Caki2 (cell line): ENCODE measurements at places on chromosomes 4 and X. TPM values are rescaled to one million over a fixed set of nuclear protein-coding genes. Genes with fewer than 3 reads are reported as not detected.

DNA sequence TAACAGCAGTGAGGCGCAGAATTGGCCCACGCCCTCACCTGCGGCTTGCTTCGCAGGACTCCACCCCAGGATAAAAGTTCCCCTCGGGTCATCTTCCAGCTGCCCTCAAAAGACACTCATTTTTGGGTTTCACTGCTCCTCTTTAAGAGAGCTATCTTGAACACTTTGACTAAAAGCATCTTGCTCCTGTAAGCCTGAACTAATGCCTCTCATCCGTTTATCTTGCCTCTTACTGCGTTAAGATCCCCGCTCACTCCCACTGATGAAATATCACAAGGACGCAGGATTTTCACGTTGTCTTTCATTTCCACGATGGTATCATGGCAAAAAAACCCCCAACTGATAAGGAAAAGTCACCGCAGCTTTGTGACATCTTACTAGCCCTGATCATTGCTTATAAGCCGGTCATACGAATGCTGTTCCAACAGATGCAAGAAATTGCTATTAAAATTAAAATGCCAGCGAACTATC is 591 bp upstream of the ACSL4 start:
- DNase-seq = no peak

DNA sequence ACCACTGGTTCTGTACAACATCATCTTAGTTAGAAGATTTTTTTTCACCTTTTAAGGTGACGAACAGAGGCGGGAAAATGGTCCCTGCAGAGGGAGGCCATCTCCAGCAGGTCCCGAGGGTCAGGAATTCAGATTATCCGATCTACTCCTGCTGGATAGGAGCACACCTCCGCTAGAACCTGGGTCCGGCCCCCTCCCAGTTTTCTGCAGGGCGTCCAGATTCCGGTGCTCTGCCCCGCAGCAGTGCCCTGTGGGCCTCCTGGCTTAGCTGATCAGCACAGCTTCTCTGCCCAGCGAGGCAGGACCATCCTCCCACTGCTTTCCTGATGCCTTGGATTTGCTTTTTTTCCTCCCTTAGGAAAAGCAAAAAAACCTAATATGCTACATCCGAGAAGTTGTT is 2.3 kb downstream of the TBL1X start:
- DNase-seq = no peak

DNA sequence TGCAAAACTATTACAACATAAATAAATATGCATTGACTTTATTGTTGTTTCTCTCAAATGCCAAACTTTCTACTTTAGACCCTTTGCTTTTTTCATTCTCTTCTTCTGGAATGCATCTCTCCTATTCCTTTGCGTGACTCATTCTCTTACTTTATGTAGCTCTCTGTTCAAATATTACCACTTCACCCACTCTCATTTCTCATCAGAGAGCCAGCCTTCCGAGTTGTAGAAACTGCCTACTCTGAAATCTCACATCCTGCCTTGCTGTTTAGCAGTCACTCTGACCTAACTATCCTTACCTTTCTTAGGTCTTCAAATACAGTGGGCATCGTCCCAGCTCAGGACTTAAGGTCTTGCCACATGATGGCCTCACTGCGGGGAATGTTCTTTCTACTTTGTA is 143.5 kb downstream of the GALNTL6 start:
- no peak for DNase-seq

PLXNA3 gene
- 2.2 and 2.7 TPM in 2 replicates for total RNA-seq

DNA sequence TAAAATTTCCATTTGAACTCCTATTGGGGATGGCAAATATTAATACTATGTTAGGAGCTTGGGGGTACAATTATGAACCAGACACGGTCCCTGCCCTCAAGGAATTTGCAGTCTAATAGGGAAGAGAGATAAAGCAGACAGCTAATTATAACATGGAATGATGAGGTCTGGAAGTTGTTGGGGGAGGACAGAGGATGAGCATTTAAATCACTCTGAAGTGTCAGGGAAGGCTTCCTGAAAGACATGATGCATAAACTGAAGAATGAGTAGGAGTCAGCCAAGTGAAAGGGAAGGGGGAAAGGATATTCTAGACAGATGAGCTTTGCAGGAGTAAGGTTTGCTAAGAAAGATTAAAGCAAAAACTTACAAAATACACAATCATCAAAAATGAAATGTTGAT is 15.9 kb downstream of the PLAC1 start:
- DNase-seq = no peak

SSX2 gene
- total RNA-seq = 0.32 TPM in 1 of 2 replicates, not detected in the other

DNA sequence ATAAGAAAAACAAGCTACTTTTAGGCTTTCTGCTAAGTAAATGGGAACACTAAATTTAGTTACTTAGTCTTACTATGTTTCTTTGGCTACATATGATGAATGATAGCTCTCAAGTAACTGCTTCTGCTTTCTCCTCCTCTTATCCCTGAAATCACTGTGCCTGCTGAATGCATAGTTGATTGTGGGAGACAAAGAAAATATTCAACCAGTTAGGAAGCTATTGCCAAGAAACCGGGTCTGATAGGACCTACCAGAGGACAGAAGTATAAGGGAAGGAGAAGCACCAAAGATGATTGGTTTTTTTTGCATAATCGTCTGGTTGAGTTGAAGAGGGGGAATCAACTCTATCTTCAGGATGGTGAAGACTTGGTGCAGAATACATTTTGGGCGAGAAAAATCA is 28.0 kb upstream of the NDUFC1 start:
- DNase-seq = no peak

DNA sequence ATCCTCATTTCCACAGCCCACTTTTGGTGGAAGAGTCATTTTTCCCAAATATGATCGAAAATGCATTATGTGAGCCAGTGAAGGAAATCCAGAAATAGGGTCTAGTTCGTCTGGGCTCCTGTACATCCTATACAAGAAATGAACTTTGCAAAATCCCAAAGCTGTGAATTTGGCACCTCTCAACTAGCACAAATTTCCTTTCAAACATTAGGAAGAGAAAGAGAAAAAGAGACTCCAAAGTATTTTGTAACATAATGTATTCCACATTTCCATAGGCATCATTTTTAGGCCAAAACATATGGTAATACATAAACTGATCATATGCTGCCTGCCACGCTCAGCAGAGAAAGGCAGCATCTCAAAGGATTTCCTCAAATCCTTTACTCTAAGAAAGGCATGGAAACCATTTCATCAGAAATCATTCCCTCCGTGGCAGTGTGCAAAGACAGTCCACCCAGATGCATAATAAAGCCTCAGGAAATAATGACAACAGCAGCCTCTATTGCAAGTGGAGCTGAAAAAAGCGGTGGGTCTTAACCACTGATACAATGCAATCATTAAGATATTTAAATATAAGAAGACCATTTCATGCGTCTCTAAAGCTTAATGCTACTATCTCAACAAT is 56.8 kb downstream of the ANOS1 start:
- DNase-seq = no peak

DNA sequence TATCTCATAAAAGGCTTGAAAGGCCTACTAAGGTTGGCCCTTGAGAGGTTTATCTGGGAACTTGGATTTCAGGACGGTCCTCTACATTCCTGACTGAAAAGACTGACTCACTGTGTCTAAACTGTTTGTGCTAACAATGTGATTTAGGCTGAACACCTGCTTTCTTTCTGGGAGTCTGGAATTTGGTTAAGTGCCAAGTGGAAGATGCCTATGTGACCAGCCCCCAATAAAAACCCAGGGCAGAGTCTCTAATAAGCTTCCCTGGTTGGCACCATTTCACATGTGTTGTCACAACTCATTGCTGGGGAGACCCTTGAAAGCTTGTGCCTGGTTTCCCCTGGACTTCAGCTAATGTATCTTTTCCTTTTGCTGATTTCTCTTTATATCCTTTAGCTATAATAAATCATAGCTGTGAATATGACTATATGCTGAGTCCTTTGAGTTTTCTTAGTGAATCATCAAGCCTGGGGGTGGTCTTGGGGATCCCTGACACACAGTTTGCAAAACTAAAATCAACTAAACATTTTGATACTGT is 55.1 kb downstream of the GPR82 start:
- peak; percentile 68 for DNase-seq

GRCh38 chrX:68807818-68808217 is 21.0 kb upstream of the EFNB1 start:
- DNase-seq = peak; percentile 8

DNA sequence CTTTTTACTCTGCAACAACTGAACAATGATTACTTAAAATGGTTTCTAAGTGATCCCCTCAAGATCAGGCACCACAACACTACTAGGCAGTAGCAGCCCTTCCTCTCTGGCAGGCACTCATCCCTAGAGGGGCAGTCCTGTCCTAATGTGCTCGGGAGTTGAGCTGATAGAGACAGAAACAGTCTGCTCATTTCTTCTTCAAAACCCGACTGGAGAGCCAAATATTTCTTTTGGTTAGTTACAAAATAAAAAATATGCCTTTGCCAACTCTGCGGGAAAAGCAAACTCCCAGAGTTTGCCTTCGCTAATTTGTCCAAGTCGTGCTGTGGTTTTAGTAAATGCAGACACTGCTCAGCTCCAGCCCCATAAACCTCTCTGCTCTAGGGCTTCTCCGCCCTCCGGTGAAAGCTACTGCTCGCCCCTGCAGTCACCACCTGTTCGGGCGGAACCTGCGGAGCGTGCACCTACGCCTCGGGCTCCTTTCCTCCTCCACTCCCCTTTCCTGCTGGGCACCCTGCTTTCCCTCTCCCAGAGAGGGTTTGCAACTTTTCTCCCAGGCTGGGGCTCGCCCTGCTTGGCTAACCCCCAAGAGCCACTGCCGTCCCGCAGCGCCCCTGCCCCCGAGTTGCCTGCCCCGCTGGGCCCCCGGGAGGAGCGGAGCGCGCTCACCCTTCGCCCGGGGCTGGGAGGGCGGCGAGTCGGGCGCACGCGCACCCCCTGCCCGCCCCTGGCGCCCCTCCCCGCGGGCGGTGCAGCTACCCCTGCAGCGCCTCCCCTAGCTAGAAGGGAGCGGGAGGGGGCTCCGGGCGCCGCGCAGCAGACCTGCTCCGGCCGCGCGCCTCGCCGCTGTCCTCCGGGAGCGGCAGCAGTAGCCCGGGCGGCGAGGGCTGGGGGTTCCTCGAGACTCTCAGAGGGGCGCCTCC is at the start of gene NPNT:
Gene NPNT, plus strand, starts transcription at position 812 of the 923 bp plus-strand sequence. CDS start 182 bp downstream, outside the sequence.
- DNase-seq = no peak

DNA sequence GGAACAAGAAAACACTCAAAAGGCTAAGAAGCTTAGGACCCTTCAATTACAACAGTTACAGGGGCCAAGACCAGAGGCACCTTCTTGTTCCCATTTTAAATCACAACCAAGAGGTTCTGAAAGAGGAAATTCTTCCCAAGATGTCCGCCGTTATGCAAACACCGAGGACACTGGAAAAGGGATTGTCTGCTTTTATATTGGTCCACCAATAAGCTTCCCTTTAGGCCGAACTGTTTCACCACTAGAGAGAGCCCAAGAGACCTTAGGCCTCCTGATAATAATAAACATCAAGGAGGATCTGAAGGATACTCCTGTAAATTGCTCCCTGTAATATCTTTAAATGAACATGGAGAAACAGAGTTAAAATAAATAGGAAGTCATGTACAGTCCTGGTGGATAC is 92.6 kb upstream of the NLRP2B start:
- DNase-seq = no peak

CENPU gene
- total RNA-seq = 60.4 and 71.5 TPM in 2 replicates

PNMA5 gene
- total RNA-seq = not detected in 2 replicates

F8A3 gene
- 0.74 and 5.3 TPM in 2 replicates for total RNA-seq

GRCh38 chr4:71303287-71303686 is 35.5 kb upstream of the SLC4A4 start:
- no peak for DNase-seq

DNA sequence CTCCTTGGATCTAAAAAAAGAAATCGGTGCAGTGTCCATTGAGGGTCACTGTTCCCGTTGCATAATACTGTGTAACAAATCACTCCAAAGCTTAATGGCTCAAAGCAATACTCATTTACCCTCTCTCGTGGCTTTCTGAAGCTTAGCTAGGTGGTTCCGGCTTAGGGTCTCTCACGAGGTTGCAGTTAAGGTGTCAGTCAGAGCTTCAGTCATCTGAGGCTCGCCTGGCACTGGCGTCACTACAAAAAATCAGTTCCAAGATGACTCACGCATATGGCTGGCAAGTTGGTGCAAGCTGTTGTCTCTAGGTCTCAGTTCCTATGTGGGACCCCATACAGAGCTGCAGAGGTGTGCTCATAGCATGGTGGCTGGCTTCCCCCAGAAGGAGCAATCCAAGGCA is 91.0 kb downstream of the BEND2 start:
- no peak for DNase-seq

DNA sequence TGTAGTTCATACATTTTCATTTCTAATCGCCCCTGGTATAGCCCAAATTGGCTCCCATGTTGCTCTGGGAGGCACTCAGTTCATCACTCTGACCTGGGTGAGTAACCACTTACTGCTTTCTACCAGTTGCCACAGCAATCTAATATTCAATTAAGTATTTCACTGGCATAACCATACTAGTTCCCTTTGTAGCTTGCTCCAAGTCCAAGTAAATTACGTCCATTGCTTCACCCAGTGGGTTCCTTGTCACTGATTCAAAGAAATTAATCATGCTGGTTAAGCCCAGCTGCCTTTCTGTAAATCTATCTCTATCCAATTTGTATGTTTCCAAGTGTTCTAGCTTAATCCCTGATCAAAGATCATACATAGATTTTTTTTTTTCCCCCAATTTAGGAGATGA is 92.0 kb upstream of the CBR4 start:
- DNase-seq = no peak

GRCh38 chr4:762211-763190 is 56.9 kb downstream of the PCGF3 start:
- DNase-seq = no peak

- DNase-seq = peak; percentile 47
Measured at GRCh38 chr4:102807345-102807744, 20.0 kb downstream of the UBE2D3 start.

DNA sequence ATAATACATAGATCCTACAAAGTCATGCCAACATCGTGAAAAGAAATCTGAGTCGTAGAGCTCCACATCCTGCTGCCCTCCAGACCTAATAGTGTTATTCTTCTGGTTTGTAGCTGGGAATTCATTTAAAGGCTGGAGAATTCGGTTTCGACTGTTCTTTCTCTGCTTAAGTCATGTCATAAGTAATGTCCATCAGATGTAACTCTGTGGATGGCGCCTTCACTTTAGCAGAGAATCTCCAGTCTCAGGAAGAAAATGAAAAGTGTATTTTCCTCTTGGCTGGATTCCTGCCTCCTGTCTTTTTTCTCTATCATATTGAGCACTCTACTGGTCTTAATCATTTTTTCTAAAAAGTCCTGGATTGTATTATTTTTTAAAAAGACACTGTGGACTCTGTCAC is 117.0 kb downstream of the PALLD start:
- no peak for DNase-seq

DNA sequence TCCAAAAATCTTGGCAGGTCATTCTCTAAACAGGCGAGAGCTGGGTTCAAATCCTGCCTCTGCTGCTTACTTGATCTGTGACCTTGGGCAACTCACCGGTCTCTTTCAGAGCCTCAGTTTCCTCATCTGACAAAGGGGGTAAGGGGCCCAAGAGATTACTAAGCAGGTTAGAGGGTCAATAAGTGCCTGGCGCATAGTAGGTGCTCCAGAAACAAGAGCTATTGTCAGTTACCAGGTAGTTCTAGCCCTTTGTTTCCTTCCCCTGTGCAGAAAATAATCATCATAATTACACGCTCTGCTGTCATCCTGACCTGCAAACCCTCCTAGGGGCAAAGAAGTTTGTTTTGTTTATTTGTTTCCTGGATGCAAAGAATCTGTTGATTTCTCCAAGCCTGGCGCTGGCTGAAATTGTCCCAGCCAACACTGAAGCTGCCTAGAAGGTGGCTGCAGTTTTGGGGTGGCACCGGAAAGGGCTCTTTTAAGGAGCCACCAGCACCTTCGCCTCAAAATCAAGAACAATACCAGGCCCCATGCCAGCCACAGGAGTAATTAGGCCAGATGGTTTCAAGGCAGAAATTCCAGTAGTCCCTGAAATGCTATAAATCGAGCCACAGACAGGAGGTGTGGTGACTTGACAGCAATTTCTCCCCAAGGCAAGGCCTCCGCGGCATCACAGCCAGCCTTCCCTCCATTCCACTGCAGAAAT is 10.2 kb upstream of the KIAA0232 start:
- DNase-seq = no peak
